ENCODE measurements at places on chromosomes 6 and 20.

GRCh38 chr20:5002077-5002413 lies 735 bp upstream of the SLC23A2 start:
- DNase-seq = no peak

GRCh38 chr6:63839485-63839884 lies 203.9 kb downstream of the PHF3 start:
- DNase-seq = no peak

DNA sequence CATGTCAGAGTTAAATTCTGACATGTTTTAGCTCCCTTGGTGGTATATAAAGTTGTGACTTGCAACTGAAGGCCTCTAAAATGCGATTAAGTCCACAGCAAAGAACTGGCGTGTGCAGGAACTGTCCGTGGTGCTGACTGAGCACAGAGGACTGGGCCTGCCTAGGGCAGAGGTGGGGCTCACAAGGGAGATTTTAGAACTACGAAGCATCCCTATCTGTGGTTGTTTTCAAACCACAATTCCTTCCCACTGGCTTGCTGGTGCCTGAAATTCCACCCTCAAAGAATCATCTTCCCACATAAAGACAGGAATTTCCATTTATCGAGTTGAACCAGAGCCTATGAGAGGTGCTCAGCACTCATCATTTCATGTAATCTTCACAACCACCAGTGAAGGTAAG lies 30.1 kb downstream of the RIMS4 start:
- DNase-seq = no peak

GRCh38 chr6:153149891-153150290 lies 18.8 kb upstream of the RGS17 start:
- no peak for DNase-seq

DNA sequence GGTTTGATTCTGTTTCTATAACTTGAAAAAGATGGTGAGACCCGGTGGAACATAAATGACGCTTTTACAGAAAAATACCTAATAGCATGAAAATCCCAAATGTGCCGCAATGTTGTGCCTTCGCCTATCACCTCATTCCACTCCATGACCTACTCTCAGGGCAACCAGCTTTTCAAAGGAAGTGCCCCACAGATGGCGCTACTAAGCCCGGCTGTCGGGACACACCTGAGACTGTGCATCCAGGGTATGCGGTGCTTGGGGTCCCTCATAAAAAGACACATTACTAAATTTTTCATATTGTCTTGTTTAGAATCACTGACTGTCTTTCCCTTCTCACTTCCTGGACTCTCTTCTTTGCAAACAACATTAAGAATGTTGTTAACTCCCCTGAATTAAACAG lies 145.5 kb upstream of the RPS6KA2 start:
- no peak for DNase-seq

DNA sequence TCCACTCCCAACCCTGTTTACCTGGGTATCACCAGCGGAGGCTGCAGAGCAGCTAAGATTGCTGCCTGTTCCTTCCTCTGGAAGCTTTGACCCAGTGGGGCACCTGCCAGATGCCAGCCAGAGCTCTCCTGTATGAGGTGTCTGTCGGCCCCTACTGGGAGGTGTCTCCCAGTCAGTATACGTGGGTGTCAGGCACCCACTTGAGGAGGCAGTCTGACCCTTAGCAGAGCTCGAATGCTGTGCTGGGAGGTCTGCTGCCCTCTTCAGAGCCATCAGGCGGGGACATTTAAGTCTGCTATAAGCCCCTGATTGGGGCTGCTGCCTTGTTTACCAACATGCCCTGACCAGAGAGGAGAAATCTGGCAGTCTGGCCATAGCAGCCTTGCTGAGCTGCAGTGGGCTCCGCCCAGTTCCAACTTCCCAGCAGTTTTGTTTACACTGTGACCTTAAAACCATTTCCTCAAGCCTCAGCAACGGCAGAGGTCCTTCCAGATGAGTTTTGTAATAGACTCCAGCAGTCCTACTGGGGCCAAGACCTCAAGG lies 2.8 kb downstream of the RAET1E start:
- no peak for DNase-seq

DNA sequence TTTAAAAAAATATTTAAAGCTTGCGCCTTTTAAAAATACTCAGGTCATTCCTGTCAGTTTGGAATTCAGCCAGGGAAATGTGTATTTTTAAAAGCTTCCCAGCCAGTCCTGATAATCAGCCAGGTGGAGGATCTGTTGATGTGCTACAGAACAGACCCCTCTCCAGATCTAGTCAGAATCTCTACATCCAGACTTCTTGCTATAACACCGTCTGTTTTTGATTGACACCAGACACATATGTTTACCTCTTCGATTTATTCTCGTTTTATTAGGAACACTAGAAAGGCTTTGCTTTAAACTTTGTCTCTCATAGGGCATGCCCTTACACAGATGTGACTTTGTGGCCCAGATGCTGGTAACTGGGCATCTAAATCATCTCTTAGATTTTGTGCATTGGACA lies 11.7 kb downstream of the PARD6B start:
- no peak for DNase-seq

DNA sequence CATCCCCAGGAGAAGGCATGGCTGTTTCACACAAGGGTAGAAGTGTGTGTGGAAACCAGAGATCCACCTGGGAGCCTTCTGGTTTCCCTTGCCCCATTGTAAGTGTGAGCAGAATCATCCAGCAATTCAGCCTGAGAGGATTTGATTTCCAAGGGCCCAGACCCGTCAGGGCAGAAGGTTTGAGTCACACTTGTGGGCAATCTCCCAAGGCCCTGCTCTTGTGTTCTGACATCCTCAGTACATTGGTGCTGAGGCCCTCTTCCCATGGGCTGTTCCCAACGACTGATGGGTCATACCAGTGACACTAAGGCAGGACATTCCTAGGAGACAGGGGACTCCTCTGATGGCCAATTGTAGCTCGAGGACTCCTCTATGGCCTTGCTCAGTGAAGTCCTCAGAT lies 58.2 kb upstream of the POLR1H start:
- DNase-seq = no peak
